Cardiac muscle cell (in vitro differentiated cells and primary cell): ENCODE measurements at places on chromosomes 7 and 10.

DNA sequence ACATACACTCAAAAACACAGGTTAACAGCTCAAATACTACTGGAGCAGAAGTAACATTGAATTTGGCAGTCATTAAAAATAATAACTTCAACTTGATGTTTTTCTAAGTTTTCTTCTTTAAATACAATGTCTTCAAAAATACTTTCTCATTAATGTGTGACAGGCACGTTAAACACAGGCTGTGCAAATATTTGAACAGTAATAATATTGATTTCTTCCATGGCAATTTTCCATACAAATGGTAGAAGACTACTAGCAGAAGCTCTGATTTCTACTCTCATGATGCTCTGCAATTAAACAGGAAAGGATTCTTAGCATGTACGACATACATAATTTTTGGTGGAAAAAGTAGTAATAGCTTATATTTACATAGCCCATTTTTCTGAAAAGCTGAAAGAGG lies 47.4 kb downstream of the NRP1 start:
- peaks cover 10% of the 10 kb centered on the region for H3K36me3 ChIP-seq
- no peaks in the 10 kb centered on the region for H3K27me3 ChIP-seq
- no peak overlapping the region for H3K27ac ChIP-seq
- H3K4me1 ChIP-seq = peaks cover 33% of the 10 kb centered on the region

GRCh38 chr10:14200698-14201544 lies 129.8 kb downstream of the FRMD4A start:
- H3K27me3 ChIP-seq = no peaks in the 10 kb centered on the region
- no peaks in the 10 kb centered on the region for H3K4me1 ChIP-seq
- H3K27ac ChIP-seq = no peak overlapping the region
- H3K4me3 ChIP-seq = no peak overlapping the region

DNA sequence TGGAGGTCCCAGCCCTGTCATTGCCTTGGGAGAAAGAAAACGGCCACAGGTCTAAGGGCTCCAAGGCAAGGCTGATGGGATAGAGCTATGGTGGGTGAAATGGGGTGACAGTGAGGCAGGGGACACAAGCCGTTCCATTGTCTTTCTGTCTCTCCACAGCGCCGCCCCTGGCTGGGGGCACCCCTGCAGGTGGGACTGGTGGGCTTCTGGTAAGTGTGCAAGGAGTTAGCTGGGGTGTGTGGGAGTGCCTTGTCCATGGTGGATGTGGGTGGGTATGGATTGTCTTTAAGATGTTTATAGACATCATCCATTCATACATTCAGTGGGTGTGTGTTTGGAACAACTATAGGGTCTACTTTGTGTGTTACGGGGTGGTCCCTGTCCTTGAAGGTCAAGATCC lies 7.5 kb downstream of the SFXN3 start:
- H3K4me3 ChIP-seq = no peak overlapping the region
- H3K4me1 ChIP-seq = peaks cover 8% of the 10 kb centered on the region
- H3K27ac ChIP-seq = no peak overlapping the region
- H3K36me3 ChIP-seq = no peaks in the 10 kb centered on the region
- H3K27me3 ChIP-seq = peaks cover 18% of the 10 kb centered on the region

- H3K4me1 ChIP-seq = peaks cover 8% of the 10 kb centered on the region
- H3K27me3 ChIP-seq = peaks cover 95% of the 10 kb centered on the region
- no peak for DNase-seq
- no peaks in the 10 kb centered on the region for H3K36me3 ChIP-seq
These were observed 795 bp downstream of the LHFPL3 start for GRCh38 chr7:104328970-104329825.

DNA sequence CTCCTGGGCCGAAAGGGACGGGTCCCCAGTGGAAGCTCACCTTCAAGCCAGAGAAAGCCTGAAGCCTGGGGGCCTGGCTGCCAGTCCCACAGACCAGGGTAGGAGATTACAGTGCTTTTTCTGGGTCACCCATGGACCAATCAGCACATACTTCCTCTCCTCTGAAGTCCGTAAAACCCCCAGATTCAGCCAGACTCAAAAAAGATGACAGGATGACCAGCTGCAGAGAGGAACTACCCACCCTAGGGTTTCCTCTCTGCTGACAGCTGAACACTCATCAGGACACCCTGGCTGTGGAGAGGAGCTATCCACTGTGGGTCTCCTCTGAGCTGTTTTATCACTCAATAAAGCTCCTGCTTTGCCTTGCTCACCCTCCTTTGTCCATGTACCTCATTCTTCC lies 78.0 kb downstream of the SAMD9 start:
- no peak for DNase-seq
- H3K27me3 ChIP-seq = no peaks in the 10 kb centered on the region
- no peak overlapping the region for H3K27ac ChIP-seq
- no peaks in the 10 kb centered on the region for H3K4me1 ChIP-seq
- H3K36me3 ChIP-seq = no peaks in the 10 kb centered on the region

GRCh38 chr10:114975091-114975490 lies 37.1 kb downstream of the TRUB1 start:
- no peaks in the 10 kb centered on the region for H3K27me3 ChIP-seq
- peaks cover 5% of the 10 kb centered on the region for H3K4me1 ChIP-seq
- peaks cover 9% of the 10 kb centered on the region for H3K36me3 ChIP-seq
- no peak overlapping the region for H3K4me3 ChIP-seq
- DNase-seq = no peak
